ENCODE measurements at places on chromosomes 5 and 9.
A peak's percentile ranks its signal among the peaks of the same experiment; 100 is the strongest.

GRCh38 chr5:13246053-13246452, 698.4 kb downstream of the DNAH5 start:
- no peak for DNase-seq

- no peak for DNase-seq
Measured at GRCh38 chr5:79474367-79475151, 39.4 kb downstream of the HOMER1 start.

- DNase-seq = peak; percentile 29
Measured at GRCh38 chr5:125411744-125412560, 665.5 kb upstream of the ZNF608 start.

GRCh38 chr5:172735141-172735831, 35.7 kb downstream of the DUSP1 start:
- no peak for DNase-seq

DNA sequence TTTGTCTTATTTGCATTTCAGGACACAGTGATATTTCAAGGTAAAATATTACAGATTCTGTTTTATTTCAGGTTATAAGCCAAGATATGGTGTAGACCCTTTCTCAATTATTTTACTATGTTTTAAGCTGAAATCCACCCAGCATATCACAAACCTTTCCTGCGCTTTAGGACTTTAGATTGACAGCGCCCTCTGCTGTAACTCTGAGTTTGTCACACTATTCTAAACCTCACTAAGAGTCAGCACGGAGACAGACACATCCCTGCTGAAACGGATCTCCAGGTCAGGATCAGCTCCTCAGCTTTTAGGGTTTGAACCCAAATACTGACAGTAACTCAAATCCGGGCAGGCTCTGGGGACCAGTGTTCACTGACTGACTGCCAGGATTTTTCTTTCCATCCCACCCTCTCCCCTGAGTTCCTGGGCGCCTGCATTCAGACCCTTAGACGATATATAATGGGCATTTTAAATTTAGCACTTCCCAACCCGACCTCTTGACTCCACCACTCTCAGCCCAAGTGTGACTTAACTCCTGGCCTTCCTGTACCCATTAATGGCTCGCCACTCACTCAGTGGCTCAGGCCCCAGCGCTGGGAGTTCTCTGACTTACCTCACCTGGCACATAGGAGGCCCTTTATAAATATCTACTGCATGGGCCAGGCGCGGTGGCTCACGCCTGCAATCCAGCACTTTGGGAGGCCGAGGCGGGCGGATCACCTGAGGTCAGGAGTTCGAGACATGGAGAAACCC, 33.5 kb downstream of the TLX3 start:
- DNase-seq = no peak

DNA sequence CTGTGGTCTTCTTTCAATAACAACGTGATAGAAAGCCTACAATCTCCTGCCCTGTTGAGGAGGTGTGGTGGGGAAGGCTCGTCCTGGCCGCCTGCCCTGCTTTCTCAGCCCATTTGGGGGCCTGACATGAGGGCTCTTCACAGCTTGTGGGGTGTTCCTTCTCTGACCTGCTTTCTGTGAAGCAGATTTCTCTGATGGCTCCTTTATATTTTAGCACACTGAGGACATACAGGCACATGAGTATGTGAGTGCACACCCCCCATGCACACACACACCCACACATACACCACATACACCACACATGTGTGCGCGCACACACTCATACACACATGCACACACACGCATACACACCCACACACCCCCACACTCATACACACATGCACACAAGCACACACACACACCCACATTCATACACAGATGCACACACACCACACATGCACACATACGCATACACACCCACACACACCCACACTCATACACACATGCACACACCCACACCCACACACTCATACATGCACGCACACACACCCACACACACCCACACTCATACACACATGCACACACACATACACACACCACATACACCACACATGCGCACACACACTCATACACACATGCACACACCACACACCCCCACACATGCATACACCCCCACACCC, 117.5 kb downstream of the COL5A1 start:
- no peak for DNase-seq

- no peak for DNase-seq
Measured at GRCh38 chr5:133704411-133704810, 92.1 kb upstream of the FSTL4 start.

GRCh38 chr5:148729182-148729581, 74.9 kb upstream of the HTR4 start:
- DNase-seq = no peak

GRCh38 chr5:167219298-167219697, 1072.1 kb upstream of the WWC1 start:
- no peak for DNase-seq

Data from breast epithelium (tissue), 4 donors.